ENCODE measurements at places on chromosomes 2 and 18.

GRCh38 chr2:96214554-96214953 lies 5.9 kb upstream of the STARD7 start:
- no peak for DNase-seq

DNA sequence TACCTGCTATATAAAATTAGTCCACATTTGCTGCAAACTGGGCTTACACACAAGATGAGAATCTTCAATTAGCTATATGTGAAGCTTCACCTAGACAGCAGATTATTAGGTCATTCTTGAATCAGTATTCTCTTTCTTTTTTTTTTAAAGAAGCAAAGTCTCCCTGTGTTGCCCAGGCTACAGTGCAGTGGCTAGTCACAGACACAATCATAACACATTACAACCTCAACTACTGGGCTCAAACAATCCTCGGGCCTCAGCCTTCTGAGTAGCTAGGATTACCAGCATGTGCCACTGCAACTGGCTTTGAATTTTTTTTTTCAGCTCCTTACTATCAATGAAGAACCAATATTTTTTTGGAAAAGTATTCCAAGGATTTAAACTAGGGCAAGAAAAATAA lies 30.5 kb downstream of the OLA1 start:
- no peak for DNase-seq

- no peak for DNase-seq
These were observed 275.4 kb upstream of the ACVR2A start for GRCh38 chr2:147569426-147569825.

- peak; percentile 39 for DNase-seq
These were observed 267.7 kb upstream of the SIX2 start for GRCh38 chr2:45276914-45277313.

GRCh38 chr2:238247002-238247822 lies 7.4 kb upstream of the HES6 start:
- DNase-seq: no peak

GRCh38 chr2:179410552-179411356 lies 146.1 kb upstream of the SESTD1 start:
- DNase-seq: peak; percentile 50

DNA sequence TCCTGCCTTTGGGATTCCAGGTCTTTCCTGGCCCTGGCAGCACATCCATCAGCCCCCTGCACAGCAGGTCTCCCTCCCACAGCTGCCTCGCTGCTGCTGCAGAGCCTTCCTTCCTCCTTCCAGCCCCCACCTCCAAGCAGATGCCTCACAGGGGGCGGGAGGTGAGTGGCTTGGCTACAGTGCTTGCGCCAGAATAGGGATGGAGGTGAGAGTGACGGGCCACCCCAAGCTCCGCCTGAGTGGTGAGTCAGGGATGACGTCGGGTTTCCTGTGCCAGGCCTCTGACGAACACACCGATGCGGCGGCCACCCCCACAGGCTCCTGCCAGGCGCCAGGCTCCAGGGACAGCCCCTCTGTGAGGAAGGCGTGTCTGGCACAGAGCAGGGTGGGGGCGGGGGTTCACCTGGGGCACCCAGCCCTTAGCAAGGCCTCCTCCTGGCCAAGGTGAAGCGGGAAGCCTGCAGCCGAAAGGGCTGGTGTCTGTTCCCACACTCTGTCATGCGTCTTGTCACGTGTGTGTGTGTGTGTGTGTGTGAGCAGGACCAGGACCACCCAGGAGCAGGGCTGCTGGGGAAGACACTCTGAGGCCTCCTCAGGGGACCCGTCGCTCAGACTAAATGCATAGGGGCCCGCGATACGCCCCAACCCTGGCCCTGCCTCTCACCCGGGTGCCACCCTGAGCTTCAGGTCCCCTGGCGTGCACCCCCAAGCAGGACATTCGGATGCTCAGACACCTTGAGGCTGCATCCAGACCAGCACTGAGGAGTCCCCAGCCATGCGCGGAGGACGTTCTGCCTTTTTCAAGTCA lies 3.4 kb upstream of the DUSP2 start:
- peak; percentile 89 for DNase-seq

GRCh38 chr18:8207996-8208395 lies 401.2 kb upstream of the RAB12 start:
- DNase-seq: no peak

DNA sequence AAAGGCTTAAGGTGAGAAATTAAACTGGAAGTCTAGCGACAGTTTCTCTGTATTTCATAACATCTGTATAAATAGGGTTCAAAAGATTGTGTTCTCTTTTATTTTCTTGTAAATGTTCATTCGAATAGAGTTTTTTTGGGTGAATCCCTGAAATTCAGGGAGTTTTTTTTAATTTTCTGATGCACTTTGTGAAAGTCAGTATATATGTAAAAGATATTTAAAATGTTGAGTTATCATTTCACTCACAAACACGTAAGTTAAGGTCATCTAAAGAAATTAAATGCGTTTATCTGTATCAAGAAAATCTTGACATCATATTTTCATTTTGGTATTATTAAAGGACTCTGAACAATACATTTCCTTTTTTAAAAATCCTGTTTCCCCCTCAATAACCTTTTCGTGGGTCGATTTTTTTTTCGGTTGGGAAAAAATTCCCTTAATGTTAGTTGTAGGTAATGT lies 3.4 kb downstream of the SP9 start:
- no peak for DNase-seq

GRCh38 chr2:100902817-100903405 lies 83.0 kb downstream of the NPAS2 start:
- peak; percentile 97 for DNase-seq

GRCh38 chr2:100267751-100268150 lies 54.5 kb downstream of the LONRF2 start:
- no peak for DNase-seq

GRCh38 chr2:191032588-191033429 lies 18.8 kb upstream of the STAT1 start:
- no peak for DNase-seq

- DNase-seq: no peak
These were observed 137.5 kb downstream of the TPO start for GRCh38 chr2:1550658-1551316.

DNA sequence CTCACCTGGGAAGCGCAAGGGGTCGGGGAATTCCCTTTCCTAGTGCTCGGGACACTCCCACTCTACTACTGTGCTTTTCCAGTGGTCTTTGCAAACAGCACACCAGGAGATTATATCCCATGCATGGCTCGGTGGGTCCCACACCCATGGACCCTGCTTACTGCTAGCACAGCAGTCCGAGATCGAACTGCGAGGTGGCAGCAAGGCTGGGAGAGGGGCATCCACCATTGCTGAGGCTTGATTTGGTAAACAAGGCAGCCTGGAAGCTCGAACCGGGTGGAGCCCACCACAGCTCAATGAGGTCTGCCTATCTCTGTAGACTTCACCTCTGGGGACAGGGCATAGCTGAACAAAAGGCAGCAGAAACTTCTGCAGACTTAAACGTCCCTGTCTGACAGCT lies 64.7 kb upstream of the CRACDL start:
- no peak for DNase-seq

DNA sequence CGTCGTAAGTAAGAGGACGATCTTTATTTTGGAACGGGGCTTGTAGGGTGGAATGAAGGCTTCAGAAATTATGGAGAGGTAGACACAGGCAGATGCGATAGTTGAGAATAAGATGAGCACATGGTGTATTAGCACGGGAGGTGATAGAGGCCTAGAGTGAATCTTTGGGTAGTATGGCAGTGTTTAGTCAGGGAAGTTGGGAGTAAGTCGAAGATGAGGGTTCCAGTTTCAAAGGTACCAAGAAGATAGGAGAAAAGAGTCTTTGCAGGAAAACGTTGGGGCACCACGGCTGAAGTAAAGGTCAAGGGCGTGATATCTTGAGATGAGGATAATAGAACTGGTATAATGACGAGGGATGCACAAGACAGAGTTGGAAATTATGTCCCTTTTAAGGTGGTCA lies 654 bp downstream of the PIK3C3 start:
- DNase-seq: no peak

- DNase-seq: no peak
These were observed 954.1 kb downstream of the DPP10 start for GRCh38 chr2:115396579-115396978.

GRCh38 chr2:233501198-233502076 lies 65.1 kb downstream of the USP40 start:
- DNase-seq: no peak

GRCh38 chr2:50492477-50492851 lies 539.5 kb downstream of the NRXN1 start:
- no peak for DNase-seq

GRCh38 chr2:55119711-55120487 lies 69.6 kb upstream of the RTN4 start:
- DNase-seq: no peak

- no peak for DNase-seq
These were observed 190.4 kb downstream of the FMNL2 start for GRCh38 chr2:152525277-152525838.

DNA sequence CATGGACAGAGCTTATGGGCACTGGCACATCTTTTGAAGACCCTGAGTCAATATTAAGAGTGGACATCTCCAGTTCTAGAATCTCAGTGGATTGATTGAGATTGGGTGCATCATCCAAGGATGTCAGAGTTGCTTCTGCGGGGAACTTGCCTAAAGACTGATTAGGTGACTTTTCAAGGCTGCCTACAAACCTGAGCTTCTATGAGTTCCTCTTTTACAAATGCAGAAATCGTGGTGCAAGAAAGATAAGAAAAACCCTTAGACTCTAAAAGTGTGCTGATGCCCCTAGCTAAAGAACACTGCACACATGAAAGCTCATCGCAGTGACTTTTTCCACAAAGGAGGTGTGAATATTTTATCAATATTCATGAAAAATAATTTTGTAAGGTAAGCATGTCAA lies 86.8 kb upstream of the NEDD4L start:
- no peak for DNase-seq

GRCh38 chr2:221653182-221653581 lies 81.1 kb upstream of the EPHA4 start:
- DNase-seq: no peak

GRCh38 chr2:67599561-67599960 lies 202.4 kb downstream of the ETAA1 start:
- DNase-seq: no peak

DNA sequence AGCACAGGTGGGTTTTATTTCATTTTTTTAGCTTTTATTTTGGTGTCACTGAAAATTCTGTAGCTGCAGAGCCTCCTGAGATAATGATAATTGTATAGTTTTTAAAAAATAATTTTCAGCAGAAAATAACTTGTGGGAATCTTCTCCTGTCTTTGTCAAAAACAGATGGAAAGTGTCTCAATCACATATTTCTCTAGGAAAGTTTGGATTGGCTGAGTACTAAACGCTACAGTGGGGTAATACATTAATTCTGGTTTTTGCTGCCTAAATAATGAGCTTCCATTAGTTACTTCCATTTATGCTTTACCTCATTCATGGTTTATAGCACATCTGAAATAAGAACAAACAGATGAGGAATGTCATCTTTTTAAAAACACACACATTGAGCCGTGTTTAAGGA lies 2.2 kb downstream of the TWIST2 start:
- DNase-seq: no peak

DNA sequence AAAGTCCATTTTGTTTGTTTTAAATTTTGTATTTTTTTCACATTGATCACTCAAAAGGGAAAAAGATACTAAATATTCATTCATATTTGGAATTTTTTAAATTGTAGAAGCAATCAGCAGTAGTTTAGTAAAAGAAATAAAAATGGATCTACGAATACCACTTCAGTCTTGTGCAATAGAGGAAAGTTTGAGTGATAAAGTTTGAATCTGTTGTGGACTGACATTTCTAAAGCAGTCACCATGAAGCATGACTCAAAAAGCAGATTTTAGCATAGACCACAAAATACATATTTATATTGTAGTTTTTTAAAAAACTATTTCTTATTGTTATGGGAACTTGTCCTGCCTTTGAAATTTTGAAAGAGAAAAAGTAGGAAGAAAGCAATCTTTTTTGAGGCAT lies 520.5 kb upstream of the ZEB2 start:
- no peak for DNase-seq

DNA sequence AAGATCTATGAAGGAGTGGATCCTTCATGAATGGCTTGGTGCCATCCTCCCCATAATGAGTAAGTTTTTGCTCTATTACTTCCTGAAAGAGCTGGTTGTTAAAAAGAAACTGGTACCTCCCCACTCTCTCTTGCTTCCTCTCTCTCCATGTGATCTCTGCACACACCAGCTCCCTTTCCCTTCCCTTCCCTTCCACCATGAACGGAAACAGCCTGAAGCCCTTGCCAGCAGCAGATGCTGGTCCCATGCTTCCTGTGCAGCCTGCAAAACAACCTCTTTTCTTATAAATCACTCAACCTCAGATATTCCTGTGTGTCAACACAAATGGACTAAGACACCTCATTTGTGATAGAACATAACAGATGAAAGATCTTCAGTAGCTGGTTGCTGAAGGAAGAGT lies 303.5 kb upstream of the ACVR2A start:
- no peak for DNase-seq

Measured in PC-9 (cell line).